Stimulated activated CD4-positive, alpha-beta T cell treated with anti-CD3 and anti-CD28 coated beads, Interleukin-4, amount 100 ng/mL, for 1 hour (primary cell): ENCODE measurements at places on chromosomes 5 and 9.

GRCh38 chr9:88587885-88588649 lies 53.1 kb downstream of the NXNL2 start:
- no peak for DNase-seq

DNA sequence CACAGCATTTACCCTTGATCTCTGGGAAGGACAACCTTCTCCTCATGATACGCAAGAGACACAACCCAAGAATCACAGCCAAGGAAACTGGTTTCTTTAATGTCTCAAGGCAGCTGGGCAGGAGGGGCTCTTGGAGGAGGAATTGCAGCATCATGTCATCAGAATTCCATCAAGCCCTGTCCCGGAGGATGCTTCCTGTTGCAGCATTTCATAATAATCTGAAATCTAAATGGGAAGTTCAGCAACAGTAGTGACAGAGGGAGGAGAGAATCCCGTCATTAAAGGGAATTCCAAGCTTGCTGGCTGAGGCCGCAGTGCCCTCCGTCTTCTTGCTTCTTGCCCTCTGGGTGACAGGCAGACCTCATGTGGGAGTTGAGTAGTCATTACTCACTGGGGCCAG lies 192.7 kb downstream of the TENT4A start:
- DNase-seq: no peak

GRCh38 chr5:102312586-102313370 lies 16.7 kb upstream of the SLCO4C1 start:
- DNase-seq: no peak

GRCh38 chr5:62569470-62569869 lies 9.1 kb upstream of the LRRC70 start:
- no peak for DNase-seq

- DNase-seq: no peak
These were observed 389.2 kb downstream of the MAT2B start for GRCh38 chr5:163894645-163895044.

GRCh38 chr5:156230887-156231286 lies 96.1 kb upstream of the SGCD start:
- DNase-seq: no peak

- no peak for DNase-seq
These were observed 578.4 kb downstream of the SLCO4C1 start for GRCh38 chr5:101717721-101718120.

GRCh38 chr5:114054594-114054993 lies 307.3 kb upstream of the KCNN2 start:
- no peak for DNase-seq
